Mesothelial cell of epicardium (in vitro differentiated cells): ENCODE measurements at places on chromosomes 2 and 18. TPM values are rescaled to one million over a fixed set of nuclear protein-coding genes. Genes with fewer than 3 reads are reported as not detected.

DNA sequence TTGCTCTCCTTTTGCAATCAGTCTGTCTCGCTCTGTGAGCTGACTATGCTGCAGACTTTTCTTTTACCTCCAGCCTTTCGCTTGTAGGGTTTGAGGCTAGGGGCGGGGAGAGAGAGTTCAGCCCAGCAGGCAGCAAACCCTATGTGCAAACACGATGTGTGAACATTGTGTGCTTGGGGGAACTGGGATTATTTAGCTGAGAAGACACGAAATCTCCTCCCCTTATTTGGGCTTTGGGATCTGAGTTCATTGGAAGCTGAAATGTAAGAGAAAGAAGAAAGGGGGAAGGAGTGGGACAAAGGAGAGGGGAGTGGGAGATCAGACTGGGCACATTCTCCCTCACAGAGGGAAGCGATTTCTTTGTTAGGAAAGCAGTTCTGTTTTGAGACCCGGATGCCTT lies 189.6 kb upstream of the TNP1 start:
- H3K27ac ChIP-seq, result no peak overlapping the region
- H3K36me3 ChIP-seq, result no peaks in the 10 kb centered on the region
- peaks cover 11% of the 10 kb centered on the region for H3K4me1 ChIP-seq
- no peak overlapping the region for H3K4me3 ChIP-seq
- no peak for DNase-seq

NCL gene
- total RNA-seq, result 631 to 645 TPM (median 634 TPM) in 3 replicates

IL18R1 gene
- total RNA-seq, result 0.71 to 2.3 TPM (median 1.1 TPM) in 3 replicates

DNA sequence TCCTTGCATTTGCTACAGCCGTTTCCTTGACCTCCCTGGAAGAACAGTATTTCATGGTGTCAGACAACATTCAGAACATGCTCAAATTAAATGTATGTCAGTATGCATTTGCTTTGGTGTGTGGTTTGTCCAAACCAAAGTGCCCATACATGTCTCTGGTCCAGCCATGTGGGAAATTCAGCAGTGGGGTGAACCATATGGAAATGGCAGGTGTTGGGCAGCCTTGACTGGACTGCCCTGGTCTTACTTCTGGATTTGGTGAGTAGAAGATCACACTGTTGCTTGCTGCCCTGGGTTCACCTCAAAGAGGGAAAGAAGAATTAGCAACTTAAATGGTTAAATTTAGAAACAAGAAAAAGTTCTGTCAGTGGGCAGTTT lies 84.5 kb downstream of the MSH2 start:
- H3K27ac ChIP-seq, result no peak overlapping the region
- peaks cover 19% of the 10 kb centered on the region for H3K36me3 ChIP-seq
- H3K27me3 ChIP-seq, result no peaks in the 10 kb centered on the region
- H3K4me1 ChIP-seq, result peaks cover 8% of the 10 kb centered on the region
- no peak for DNase-seq

KLHL29 gene
- total RNA-seq, result 27.4 to 30.2 TPM (median 28.3 TPM) in 3 replicates

GRCh38 chr2:149871091-149871885 lies 283.7 kb upstream of the MMADHC start:
- H3K4me1 ChIP-seq, result peaks cover 5% of the 10 kb centered on the region
- H3K27me3 ChIP-seq, result no peaks in the 10 kb centered on the region
- DNase-seq, result no peak
- no peak overlapping the region for H3K27ac ChIP-seq
- H3K36me3 ChIP-seq, result peaks cover 3% of the 10 kb centered on the region
- H3K4me3 ChIP-seq, result no peak overlapping the region

DNA sequence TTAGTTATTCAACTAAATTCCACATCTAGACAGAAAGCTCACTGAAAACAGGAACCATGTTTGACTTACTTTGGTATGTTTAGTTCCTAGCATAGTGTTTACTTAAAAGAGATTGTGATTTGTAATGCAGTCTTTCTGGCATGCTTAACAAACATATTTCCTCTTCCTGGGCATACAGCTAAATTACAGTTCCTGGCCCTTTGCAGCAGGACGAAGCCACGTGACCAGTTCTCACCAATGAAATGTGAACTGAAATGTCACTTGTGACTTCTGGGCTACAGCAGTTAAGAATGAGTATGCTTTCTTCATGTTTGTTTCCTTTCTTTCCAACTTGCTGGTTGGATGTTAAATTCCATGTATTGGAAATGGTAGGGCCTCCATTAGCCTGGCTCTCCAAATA lies 330.5 kb downstream of the FIGN start:
- no peak for DNase-seq
- no peak overlapping the region for H3K27ac ChIP-seq
- no peaks in the 10 kb centered on the region for H3K4me1 ChIP-seq
- H3K27me3 ChIP-seq, result no peaks in the 10 kb centered on the region
- no peaks in the 10 kb centered on the region for H3K36me3 ChIP-seq

DNA sequence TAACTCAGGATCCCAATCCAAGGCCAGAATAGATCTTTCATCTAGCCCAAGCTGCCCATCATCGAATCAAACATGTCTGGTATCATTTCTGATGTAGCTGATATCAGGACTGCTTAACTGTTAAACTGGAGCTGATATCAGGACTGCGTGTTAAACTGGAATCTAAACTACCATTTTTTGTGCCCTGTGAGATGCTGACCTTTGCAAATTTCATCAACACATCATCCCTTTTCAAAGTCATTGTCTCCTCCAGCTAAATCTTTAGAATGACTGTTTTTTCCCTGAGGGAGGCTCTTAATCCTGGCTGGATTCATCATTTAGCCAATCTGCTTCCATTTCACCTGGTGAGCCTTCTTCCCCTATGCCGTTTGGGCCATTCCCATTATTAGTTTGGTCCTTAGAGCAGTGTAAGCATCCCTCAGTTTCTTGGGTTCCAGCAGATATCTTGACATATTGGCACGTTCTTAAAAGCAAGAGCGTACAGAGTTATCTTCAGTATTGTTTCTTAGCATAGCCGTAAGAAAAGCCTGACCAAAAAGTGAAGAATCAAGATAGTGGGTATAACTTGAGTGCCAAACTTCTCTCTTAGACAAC lies 12.3 kb downstream of the RPL31 start:
- H3K27me3 ChIP-seq, result no peaks in the 10 kb centered on the region
- DNase-seq, result no peak
- H3K4me3 ChIP-seq, result no peak overlapping the region
- no peak overlapping the region for H3K27ac ChIP-seq
- peaks cover 3% of the 10 kb centered on the region for H3K4me1 ChIP-seq

DNA sequence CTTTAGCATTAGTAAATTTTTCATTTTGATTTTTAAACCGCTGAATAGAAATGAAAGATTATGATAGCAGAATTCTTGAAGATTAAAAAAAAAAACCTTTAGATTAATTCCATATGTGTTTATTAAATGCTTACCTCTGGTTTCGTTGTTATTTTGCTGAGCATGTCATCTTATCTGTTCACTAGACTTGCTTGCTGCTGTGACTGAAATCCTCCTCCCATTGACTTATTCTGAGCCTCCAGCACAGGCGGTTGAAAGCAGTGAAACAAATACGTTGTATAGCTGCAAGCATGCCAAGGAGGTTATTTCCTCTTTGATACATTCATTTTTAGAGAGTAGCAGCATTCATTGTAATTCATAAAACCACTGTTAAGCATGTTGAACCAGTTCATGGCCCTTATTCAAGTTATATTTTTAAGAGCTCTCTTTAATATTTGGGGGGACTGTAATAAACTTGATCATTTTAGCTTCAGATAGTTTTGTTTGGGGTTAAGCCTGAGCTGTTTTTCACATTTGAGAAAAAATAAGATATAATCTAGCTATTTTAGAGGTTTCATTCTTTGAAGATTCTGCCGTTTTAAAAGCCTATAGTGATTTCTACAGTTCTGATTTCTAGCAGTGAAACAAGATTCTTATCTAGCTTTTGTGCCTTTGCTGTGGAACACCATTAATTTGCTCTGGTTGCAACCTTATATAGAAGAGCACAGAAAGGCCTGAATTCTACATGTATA lies at the start of gene HTR2B:
HTR2B (minus strand) TSS at position 205 of the 731 bp plus-strand sequence. CDS start 1,278 bp downstream, outside the sequence.
- no peaks in the 10 kb centered on the region for H3K27me3 ChIP-seq
- peak within 1 kb of the TSS; percentile 51 for H3K4me3 ChIP-seq
- H3K27ac ChIP-seq, result peak within 1 kb of the TSS; percentile 84
- peaks cover 62% of the 10 kb centered on the region for H3K4me1 ChIP-seq
- H3K36me3 ChIP-seq, result no peaks in the 10 kb centered on the region

- DNase-seq, result no peak
- no peak overlapping the region for H3K27ac ChIP-seq
- no peak overlapping the region for H3K4me3 ChIP-seq
- no peaks in the 10 kb centered on the region for H3K27me3 ChIP-seq
Observed at GRCh38 chr2:151616760-151617339, 117.4 kb downstream of the NEB start.

CCDC141 gene
- 1.0 to 1.2 TPM (median 1.1 TPM) in 3 replicates for total RNA-seq

DNA sequence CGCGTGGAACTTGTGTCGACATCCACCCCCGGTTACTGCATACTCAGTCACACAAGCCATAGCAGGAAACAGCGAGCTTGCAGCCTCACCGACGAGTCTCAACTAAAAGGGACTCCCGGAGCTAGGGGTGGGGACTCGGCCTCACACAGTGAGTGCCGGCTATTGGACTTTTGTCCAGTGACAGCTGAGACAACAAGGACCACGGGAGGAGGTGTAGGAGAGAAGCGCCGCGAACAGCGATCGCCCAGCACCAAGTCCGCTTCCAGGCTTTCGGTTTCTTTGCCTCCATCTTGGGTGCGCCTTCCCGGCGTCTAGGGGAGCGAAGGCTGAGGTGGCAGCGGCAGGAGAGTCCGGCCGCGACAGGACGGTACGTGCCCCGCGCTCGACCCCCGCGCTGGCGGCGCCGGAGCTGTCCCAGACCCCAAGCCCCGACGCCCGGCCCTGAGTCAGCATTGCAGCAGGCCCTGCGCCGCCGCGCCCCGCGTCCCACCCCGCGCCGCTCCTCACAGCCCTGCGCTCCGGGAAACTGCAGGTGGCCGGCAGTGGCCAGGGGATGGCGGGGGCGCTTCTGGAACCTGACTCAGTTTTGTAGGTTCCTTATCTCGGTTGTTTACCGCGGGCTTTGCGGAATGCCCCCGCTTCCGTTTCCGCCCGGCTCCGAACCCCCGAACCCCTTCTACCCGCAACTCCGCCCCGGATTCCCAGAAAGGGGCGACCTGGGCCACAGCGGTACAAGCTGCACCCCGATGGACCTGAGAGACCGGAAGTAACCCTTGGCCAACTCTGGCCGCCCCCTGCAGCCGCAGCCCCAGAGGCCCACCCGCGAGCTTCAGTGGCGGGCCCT lies at the start of gene CFLAR:
CFLAR (plus strand) TSS at position 50 of the 844 bp plus-strand sequence. CDS start 13,702 bp downstream, outside the sequence.
- H3K4me3 ChIP-seq, result peak within 1 kb of the TSS; percentile 85
- no peaks in the 10 kb centered on the region for H3K27me3 ChIP-seq
- no peaks in the 10 kb centered on the region for H3K36me3 ChIP-seq
- H3K27ac ChIP-seq, result peak within 1 kb of the TSS; percentile 97
- DNase-seq, result no peak
- H3K4me1 ChIP-seq, result peaks cover 20% of the 10 kb centered on the region

FEV gene
- total RNA-seq, result 0.16 to 0.29 TPM (median 0.22 TPM) in 3 replicates

GRCh38 chr2:69223759-69224511 lies 163.1 kb downstream of the GFPT1 start:
- H3K36me3 ChIP-seq, result peaks cover 28% of the 10 kb centered on the region
- DNase-seq, result no peak
- H3K4me1 ChIP-seq, result peaks cover 11% of the 10 kb centered on the region
- no peaks in the 10 kb centered on the region for H3K27me3 ChIP-seq
- H3K4me3 ChIP-seq, result no peak overlapping the region

- H3K27ac ChIP-seq, result peak overlapping the region; percentile 54
- H3K27me3 ChIP-seq, result no peaks in the 10 kb centered on the region
- no peak for DNase-seq
- H3K4me3 ChIP-seq, result peak overlapping the region; percentile 16
- H3K4me1 ChIP-seq, result peaks cover 20% of the 10 kb centered on the region
Observed at GRCh38 chr2:40511661-40512213, 59.8 kb upstream of the SLC8A1 start.

SIGLEC15 gene
- total RNA-seq, result not detected in 3 replicates

GRCh38 chr18:62364558-62364957 lies 39.4 kb downstream of the TNFRSF11A start:
- H3K36me3 ChIP-seq, result no peaks in the 10 kb centered on the region
- no peak overlapping the region for H3K4me3 ChIP-seq
- no peaks in the 10 kb centered on the region for H3K4me1 ChIP-seq
- peaks cover 10% of the 10 kb centered on the region for H3K27me3 ChIP-seq
- DNase-seq, result no peak
- no peak overlapping the region for H3K27ac ChIP-seq

DNA sequence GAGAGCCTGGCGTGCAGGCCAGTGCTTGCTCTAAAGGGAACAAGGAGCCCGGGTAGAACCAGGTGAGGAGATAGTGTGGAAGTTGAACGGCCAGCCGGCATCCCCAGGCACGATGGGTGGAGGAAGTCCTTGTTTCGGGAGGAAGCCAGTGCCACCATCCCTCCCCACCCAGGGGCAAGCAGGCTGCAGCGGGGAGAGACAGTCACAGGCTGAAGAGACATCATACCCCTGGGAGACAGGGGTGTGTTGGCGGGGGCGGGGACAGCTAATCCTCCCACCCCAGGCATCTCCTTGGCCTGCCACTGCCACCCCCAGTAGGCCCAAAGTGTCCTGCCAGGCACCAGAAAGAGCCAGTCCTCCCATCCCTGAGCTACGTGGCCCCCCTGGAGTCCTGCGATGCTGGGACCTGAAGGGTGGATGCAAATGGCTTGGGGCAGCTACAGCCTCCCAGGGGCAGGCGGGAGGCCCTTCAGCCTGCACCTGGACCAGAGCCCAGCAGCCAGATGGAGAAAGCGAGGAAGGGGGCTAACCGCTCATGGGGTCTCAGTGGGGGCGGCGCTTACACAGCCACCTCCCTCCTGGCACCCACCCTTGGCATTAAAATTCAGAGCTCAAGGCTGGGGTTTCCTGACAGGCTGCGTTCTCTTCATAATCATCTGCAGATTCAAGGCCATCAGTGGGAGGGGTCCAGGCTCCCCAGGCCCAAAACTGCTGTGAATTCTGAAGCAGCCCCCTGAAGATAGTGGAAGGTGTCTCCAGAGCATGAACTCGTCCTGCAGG lies 14.8 kb upstream of the GPR55 start:
- no peaks in the 10 kb centered on the region for H3K4me1 ChIP-seq
- H3K27me3 ChIP-seq, result no peaks in the 10 kb centered on the region
- H3K36me3 ChIP-seq, result peaks cover 1% of the 10 kb centered on the region
- no peak overlapping the region for H3K27ac ChIP-seq
- no peak for DNase-seq
- no peak overlapping the region for H3K4me3 ChIP-seq

GRCh38 chr18:9861157-9861556 lies 24.6 kb upstream of the TXNDC2 start:
- H3K36me3 ChIP-seq, result peaks cover 15% of the 10 kb centered on the region
- H3K27me3 ChIP-seq, result no peaks in the 10 kb centered on the region
- H3K4me1 ChIP-seq, result no peaks in the 10 kb centered on the region
- H3K4me3 ChIP-seq, result no peak overlapping the region
- no peak for DNase-seq

ALLC gene
- not detected in 3 replicates for total RNA-seq
